ENCODE measurements at places on chromosomes 16 and 17.

GRCh38 chr16:67209565-67209964, 10.6 kb downstream of the ELMO3 start:
- DNase-seq: no peak

DNA sequence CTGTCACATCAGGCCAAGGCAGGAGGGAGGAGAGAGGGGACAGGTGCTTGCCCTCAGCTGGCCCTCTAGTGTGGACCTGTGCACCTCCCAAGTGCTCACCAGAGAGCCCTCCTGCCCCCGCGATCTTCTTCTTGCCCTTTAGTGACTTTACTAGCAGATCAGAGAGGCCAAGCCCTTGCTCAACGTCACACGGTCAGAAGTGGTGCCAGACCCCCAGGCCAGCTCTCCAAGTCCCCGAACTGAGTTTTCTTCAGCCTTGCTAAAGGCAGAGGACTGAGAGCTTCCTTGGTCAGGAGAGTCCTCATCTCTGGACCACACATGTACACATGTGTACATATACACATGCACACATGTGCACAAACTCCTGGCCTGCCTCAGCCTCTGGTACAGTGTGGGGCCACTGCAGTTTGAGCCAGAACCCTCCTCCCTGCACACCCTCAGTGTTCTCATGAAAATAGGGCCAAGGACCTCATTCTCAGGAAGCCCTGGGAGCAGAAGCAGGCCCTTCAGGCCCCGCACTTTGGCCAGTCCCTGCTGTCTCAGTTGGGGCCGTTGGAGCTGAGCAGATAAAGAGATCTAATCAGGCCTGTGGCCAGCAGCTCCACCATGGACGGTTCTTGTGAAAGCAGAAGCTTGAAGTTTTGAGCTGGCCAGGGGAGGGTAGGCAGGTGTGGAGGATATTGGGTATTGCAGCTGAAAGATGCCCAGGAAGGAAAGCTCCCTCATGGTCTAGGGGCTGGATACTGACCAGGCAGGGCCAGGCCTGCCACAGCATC, 7.4 kb upstream of the EPX start:
- DNase-seq: no peak

- no peak for DNase-seq
Observed at GRCh38 chr17:2251098-2251497, 52.5 kb downstream of the SMG6 start.

DNA sequence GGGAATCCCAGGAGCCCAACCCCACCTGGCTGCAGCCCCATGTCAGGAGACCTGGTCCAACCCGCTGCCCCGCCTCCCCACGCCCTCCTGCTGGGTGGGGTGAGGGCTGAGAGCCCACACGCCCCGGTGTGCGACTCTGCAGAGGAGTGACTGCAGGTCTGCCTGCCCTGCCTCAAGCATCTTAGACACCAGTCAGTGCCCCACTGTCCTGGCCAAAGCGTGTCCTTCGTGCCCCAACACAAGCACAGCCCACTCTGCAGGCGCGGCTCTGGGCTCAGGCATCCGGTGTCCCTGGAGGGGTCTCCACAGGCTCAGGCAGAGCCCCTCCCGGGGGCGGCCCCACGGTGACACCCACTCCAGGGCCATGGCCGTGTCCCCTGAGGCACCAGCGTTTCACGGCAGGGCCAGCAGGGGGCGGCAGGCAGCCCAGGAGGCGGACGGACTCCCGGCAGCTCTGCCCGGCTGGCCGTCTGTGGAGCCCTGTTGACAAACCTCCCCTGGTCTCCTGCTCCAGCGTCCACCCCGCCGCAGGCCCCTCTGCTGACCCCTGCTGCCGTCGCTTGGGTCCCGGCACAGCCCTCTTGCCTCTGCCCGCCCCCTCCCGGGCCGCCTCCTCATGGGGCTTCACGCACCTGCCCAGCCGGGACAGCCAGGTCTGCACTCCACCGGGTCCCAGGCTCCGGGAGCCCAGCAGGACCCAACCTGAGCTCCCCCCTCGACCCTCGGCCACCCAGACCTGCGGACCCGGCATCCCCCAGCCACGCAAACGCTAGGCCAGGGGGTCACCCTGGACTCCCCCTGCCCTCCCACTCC, 8.6 kb upstream of the UBE2I start:
- DNase-seq: peak; percentile 71

- DNase-seq: peak; percentile 98
Observed at GRCh38 chr17:4899341-4900230, at the start of gene C17orf107. Gene C17orf107, plus strand, starts transcription at chr17:4899536. Its CDS starts 227 bp downstream, at chr17:4899763.

GRCh38 chr16:18782697-18783429, 7.3 kb downstream of the RPS15A start:
- DNase-seq: peak; percentile 50

- peak; percentile 18 for DNase-seq
Observed at GRCh38 chr17:45050481-45051059, 862 bp downstream of the DCAKD start.

DNA sequence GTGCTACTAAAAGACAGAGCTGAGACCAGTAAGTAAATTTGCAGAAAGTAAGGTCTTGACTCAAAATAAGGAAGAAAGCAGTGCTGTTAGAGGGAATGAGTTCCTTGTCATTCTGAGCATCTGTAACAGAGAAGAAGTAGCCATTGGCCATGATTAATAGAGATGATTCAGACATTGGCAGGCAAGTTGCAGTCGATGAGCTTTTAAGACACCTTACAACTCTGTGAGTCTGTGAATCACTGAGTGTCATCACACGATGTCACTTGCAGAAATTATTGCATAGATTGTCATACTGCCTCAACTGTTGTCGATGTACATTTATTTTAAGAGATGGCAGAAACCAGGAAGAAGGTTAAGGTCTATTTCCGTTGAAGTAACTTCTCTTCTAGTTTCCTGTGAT, 201.1 kb upstream of the CDH13 start:
- DNase-seq: no peak

DNA sequence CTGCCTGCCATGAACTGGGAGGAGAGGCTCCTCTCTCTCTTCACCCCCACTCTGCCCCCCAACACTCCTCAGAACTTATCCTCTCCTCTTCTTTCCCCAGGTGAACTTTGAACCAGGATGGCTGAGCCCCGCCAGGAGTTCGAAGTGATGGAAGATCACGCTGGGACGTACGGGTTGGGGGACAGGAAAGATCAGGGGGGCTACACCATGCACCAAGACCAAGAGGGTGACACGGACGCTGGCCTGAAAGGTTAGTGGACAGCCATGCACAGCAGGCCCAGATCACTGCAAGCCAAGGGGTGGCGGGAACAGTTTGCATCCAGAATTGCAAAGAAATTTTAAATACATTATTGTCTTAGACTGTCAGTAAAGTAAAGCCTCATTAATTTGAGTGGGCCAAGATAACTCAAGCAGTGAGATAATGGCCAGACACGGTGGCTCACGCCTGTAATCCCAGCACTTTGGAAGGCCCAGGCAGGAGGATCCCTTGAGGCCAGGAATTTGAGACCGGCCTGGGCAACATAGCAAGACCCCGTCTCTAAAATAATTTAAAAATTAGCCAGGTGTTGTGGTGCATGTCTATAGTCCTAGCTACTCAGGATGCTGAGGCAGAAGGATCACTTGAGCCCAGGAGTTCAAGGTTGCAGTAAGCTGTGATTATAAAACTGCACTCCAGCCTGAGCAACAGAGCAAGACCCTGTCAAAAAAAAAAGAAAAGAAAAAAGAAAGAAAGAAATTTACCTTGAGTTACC, 36.7 kb upstream of the STH start:
- DNase-seq: no peak

- DNase-seq: no peak
Observed at GRCh38 chr17:75542229-75542628, 16.7 kb downstream of the LLGL2 start.

DNA sequence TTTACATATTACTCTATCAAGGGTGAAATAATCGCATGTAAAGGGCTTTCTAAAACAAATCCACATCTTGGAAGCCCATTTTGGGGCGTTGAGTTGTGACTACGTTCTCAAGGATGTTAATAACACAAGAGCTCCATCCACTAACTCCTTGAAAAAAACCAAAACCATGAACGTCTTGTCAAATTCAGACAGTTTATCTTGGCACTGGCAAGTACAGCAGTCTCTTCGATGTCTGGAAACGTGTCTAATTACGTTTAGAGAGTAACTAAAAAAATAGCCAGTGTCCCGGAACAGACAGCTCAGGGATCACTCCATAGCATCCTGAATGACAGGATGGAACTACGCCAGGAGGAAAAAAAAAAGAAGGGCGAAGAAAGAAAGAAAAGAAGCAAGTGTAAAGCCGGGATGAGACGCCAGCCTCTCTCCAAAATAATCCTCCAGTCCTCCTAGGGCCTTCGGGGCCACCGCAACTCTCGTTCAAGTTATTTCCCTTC, 954 bp downstream of the MYO1D start:
- no peak for DNase-seq

- DNase-seq: no peak
Observed at GRCh38 chr17:12472252-12473173, 193.2 kb upstream of the MYOCD start.

- DNase-seq: no peak
Observed at GRCh38 chr16:66692341-66692740, 4.2 kb downstream of the CMTM4 start.

GRCh38 chr16:1105888-1106620, 10.0 kb upstream of the C1QTNF8 start:
- DNase-seq: peak; percentile 73

GRCh38 chr17:57811638-57812280, 38.1 kb downstream of the MRPS23 start:
- DNase-seq: peak; percentile 39

DNA sequence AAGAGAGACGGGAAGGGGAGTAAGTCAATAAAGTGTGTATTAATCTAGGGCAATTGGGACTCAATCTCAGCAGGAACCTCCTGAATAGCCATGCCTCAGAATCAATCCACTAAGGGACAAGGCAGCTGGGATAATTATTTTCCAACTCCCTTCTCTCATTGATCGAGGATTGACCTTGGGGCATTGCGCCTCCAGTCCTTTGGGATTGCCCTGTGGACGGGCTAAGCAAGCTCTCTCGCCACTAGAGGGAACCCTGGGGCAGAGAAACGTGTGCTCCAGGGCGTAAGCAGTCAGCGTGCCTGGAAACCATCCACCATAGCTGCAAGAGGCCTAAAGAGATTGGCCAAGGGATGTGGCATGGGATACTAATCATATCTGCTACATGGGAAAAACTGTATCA, 53.9 kb upstream of the ERCC4 start:
- peak; percentile 33 for DNase-seq

- DNase-seq: no peak
Observed at GRCh38 chr16:19879241-19879792, 5.3 kb downstream of the GPRC5B start.

DNA sequence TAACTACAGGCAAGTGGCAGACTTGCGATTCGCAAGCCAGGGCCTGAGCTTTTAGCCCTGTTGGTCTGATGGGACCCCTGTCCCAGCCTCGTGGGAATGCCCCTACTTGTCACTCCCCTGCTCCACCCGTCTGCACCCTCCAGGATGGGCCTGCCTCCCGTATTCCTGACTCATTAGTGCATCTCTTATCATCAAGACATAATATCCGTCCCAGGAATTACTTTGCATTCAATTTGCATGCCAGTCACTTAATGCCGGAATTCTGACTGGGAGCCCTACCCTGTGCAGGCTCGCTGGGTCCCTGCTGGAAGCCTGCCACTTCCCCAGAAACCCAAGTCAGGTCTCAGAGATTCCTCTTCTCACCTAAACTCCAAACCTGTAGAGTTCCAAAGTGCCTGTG, 3.3 kb downstream of the PRSS53 start:
- DNase-seq: no peak

- DNase-seq: no peak
Observed at GRCh38 chr17:67011527-67012175, 32.7 kb upstream of the CACNG1 start.

GRCh38 chr16:31201582-31202413, 762 bp downstream of the PYCARD start:
- DNase-seq: no peak

DNA sequence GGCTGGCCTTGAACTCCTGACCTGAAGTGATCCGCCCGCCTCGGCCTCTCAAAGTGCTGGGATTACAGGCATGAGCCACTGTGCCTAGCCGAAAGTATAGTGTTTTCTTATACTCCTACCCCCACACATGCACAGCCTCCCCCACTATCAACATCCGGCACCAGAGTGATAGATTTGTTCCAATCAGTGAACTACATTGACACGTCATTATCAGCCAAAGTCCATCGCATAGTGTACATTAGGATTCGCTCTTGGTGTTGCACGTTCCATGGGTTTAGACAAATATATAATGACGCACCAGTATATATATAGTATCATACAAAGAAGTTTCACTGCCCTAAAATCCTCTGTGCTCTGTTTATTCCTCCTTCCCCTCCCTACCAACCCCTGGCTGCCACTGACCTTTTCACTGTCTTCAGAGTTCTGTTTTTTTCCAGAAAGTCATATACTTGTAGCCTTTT, 11.9 kb upstream of the TM4SF5 start:
- no peak for DNase-seq

GRCh38 chr16:5582529-5582928, 484.9 kb upstream of the EEF2KMT start:
- no peak for DNase-seq

- no peak for DNase-seq
Observed at GRCh38 chr17:68349157-68349556, 57.9 kb downstream of the ARSG start.

GRCh38 chr17:82924812-82925211, 85.0 kb upstream of the ZNF750 start:
- no peak for DNase-seq

DNA sequence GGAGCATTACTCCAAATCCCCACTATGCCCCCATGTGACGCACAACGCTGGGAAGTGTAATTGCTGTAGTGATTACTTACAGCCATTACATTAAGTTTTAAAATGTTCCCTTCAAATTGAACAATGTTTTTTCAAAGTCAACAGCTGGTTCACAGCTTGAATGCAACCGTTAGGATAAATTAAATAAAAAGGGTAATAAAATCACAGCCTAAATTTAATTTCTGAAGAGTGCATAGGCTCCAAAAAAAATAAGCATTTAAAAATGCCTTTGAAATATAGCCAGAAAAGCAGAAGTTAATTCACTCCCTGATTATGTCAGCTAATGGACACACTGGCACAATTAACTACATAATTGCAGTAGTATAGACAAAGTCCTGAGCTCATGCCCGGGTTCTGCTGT, 50.5 kb upstream of the KDM8 start:
- no peak for DNase-seq

GRCh38 chr16:56767024-56767423, 37.1 kb downstream of the NUP93 start:
- no peak for DNase-seq

GRCh38 chr17:39543176-39543575, 64.5 kb downstream of the NEUROD2 start:
- no peak for DNase-seq

Measured in hematopoietic multipotent progenitor cell (in vitro differentiated cells).